Type B pancreatic cell (in vitro differentiated cells): ENCODE measurements at places on chromosomes 16 and 17.

DNA sequence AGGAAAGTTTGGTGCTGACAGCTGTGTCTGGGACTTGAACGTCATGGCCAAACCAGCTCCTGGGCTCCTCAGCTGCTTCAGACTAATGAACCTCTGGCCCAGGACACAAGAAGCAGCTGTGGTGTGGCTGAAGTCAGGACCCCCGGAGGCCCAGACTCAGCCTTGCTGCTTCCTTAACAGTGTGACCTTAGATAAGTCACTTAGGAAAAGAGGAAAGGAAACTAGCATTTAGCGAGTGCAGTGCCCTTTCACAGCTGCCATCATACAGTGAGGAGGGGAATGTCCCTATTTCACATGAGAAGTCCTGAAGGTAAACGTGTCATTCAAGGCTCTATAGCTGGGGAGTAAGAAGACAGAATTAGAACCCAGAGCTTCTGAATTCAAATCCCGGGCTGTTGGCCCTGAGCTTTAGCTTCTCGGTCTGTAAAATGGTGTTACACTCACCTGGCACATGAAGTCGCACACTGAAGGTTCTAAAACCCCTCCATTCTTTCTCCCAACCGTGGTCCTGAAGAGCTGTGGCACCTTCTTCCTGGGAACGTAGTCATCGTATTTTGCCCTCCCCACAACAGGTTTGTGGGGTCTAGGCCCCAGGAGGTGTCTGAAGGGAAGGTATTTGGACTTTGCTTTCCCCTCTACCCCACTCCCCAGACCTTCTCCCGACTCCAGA lies 910 bp upstream of the RAMP2 start:
- DNase-seq: no peak

DNA sequence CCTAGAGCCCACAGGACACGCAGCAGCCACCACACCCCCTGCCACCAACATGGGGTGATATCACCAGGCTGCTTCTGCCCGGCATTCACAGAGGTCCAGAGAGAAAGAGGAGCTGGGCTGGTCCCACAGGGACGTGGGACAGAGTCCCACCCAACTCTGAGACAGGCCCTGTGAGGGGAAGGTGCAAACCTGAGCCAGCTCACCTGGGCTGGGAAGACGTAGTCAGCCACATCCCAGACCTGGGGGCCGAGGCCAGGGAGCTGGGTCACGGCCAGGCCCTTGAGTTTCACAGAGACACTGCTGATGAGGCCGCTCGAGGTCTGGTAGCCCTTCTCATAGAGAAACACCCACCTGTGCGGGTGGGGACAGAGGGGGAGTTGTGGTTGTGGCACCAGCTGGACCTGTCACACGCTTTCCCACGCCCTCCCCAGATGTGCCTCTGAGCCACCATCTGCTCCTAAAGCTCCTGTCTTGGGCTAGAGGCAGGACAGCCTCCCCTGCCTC lies 11.2 kb downstream of the P2RX1 start:
- DNase-seq: no peak

- no peak for DNase-seq
Observed at GRCh38 chr16:54938212-54939028, 7.8 kb downstream of the IRX5 start.

DNA sequence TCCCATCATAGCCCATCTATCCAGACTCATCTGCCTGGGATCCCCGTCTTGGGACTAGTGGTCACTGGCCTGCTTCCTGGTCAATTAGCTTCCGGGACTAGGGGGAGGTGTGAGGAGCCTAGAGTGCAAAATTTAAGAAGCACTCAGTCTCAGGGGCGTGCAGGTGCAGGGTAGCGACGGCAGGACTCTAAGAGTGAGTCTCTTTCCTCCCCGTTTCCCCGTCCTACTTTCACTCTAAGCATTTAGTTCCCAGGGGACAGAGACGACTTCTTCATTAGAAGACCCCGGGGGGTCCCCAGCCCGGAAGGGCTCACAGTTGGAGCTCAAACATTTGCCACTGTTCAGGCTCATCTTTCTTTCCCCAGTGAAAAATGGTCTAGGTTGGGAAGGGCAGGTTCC lies 677 bp upstream of the ZNHIT3 start:
- DNase-seq: no peak

GRCh38 chr16:6331770-6332169 lies 1000.9 kb upstream of the RBFOX1 start:
- DNase-seq: no peak

DNA sequence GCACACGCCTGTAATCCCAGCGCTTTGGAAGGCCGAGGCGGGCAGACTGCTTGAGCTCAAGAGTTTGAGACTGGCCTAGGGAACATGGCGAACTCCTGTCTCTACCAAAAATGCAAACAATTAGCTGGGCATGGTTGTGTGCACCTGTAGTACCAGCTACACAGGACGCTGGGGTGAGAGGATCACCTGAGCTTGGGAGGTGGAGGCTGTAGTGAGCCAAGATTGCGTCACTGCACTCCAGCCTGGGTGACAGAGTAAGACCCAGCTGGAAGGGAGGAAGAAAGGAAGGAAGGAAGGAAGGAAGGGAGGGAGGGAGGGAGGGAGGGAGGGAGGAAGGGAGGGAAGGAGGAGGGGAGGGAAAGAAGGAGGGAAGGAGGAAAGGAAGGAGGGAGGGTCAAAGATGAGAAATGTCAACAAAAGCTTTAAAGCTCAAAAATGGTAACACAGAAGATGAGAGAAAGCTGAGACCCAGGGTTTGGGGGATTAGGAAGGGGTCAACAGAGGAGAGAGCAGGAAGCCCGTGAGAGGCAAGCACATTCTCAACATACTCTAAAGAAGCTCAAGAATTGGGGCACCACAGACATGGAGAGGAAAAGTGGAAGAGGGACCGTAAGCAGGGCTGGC lies 5.0 kb upstream of the KRT19 start:
- no peak for DNase-seq

GRCh38 chr16:86099326-86099725 lies 200.4 kb downstream of the IRF8 start:
- DNase-seq: no peak

GRCh38 chr17:9645851-9646545 lies 681 bp downstream of the USP43 start:
- peak; percentile 76 for DNase-seq
